ENCODE measurements at places on chromosomes 5 and 9.

DNA sequence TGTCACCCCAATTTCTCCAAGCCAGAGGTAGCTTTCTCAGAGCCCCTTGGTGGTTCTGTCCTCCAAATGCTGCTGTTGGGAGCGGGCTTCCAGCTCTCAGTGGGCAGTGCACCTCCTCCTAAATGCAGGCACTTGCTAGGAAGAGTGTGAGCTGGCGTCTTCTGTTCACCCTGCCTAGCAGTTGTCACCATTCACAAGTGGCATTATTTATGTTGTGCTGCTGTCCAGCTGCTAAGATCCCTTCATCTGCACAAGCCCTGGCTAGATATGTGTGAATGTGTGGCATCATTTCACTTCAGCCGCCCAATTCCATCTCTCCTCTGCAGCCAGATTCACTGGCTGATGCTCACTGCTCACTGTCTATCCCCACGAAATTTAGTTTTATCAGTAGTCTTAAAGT lies 43.7 kb downstream of the SLC36A1 start:
- no peak for DNase-seq

GRCh38 chr5:110362261-110362660 lies 364.2 kb downstream of the TMEM232 start:
- DNase-seq = no peak

DNA sequence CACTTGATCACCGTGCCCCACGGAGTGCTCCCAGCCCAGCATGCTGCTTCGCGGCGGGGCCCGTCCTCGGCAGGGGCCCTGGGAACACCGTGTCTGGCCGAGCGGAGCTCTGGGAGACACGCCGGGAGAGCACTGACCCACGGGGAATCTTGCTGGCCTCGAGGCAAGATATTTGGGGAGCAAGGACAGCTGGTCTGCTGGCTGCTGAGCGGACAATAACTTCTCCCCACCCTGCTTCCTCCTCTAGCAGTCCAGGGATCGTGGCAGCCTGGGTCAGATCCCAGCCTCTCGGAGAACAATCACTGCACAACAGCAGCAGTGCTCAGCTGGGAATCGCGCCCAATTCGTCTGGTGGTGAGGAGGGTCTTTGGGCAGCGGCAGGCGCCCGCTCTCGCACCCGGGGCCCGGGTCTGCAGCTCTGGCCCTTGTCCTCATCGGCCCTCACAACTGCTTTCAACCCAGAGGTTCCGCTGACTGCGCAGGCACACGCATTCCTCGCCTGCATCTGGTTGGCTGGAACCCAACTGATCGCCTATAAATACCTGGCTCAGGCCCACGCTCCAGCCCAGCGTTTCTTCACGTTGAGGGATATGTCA lies 43.4 kb downstream of the DBH start:
- no peak for DNase-seq

- DNase-seq = no peak
Observed at GRCh38 chr9:32899181-32899580, 102.2 kb downstream of the APTX start.

DNA sequence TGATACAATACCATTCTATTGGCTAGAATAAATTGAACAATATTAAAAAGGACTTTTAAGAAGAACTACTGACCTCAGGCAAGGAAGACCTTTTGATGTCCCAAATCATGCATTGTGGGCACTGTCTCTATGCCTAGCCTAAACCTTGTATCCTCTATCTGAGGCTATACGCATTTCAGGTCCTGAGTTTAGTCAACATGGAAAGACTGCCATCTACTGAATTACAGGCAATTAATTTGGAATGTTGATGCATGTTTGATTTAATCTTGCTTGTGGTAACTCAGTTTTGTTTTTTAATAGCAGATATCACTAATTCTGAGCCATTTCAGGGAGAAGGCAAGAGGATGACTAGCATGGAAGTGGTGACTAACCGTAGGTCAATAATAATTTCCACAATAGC lies 585.3 kb upstream of the CCNG1 start:
- no peak for DNase-seq

DNA sequence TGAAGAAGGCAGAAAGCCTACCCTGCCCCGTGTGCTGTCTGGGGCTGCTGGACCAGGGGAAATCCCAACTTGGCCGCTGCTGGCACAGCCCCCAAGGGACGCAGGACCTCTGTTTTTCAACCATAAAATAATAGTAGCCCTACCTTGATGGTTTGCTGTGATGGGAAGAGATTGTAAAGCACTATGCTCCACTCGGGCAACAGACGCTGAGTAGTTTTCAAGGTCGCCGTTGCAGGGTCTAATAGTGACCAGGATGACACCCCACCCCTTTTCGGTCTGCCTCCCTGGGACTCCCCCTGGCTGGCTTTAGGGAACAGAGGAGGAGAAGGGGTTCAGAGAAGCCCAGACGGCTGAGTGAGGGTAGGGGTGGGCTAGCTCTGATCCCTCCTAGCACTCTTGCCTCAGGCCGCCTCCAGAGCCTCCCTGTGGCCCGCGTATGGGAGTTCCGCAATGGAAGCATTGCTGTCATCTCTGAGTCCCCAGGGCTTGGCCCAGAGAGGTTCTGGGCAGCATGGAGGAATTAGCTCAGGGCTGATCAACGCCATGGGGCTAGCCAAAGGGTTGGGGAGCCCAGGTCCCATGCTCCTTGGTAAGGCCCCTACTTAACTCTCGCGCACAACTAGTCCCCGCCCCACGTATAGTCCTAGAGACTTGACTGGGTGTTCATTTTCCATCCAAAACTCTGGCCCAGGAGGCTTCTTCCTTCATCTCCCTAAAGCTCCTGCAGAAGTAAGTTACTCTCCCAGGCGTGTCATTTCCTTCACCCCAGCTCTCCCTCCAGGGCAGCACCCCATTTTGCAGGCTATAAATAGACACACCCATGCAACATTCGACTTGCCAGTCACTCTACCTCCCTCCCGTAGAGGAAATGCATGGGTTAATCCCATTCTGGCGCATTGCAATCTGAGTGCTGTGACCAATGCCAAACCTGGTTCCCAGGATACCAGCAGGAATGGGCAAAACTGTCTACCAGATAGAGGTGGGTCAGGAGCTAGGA lies 1.1 kb upstream of the IRF1 start:
- DNase-seq = no peak

DNA sequence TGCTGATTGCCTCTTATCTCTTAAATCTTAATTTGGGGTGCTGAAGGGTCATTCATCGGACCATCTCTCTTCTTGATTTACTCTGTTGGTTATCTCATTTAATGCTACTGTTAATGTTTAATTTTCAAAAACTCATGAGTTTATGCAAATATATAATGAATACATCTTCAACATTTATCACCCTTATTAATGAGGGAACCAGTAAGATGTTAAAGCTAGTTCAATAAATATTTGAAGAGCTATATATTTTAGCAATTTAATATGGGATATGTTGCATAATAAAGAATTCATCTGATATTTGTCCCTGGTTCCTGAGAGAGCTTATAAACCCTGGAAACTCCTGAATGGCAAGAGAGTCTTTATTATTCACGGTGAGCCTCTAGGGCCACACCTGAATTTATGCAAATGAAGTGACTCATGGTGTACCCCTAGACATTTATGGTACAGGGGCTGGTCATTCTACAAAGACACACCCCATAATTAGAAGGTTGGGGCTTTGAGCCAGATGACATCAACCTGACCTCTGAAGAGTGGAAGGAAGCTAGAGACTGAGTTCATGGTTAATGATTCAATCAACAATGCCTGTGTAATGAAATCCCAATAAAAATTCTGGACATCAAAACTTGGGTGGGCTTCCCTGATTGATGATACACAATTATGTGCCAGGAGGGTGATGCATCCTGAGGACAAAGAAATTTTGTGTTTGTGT lies 339.5 kb upstream of the ZNF608 start:
- DNase-seq = no peak

- DNase-seq = no peak
Observed at GRCh38 chr9:76744336-76744735, 19.9 kb upstream of the PCA3 start.

- DNase-seq = no peak
Observed at GRCh38 chr9:130039528-130040147, 3.4 kb downstream of the FNBP1 start.

DNA sequence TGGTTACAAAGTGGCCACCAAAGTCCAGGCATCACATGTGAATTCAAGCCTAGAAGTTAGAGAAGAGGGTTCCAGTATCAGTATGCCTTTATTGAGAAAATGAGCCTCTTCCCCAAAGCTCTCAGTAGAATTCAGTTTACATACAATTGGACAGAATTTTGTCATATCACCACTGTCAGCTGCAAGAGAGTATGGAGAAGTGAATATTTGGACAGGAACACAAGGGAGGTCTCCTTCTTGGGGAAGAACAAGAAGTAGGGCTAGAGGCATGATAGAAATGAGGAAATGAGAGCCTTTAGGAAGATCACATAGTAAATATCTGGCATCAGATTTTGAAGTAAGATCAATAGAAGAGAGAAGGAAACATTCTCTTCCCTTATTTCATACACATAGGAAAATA lies 27.8 kb upstream of the VLDLR start:
- no peak for DNase-seq

GRCh38 chr9:133505901-133506652 lies 18.7 kb downstream of the MYMK start:
- no peak for DNase-seq

- no peak for DNase-seq
Observed at GRCh38 chr9:91161465-91162300, 200.0 kb downstream of the AUH start.
